Effector CD8-positive, alpha-beta T cell (primary cell): ENCODE measurements at places on chromosomes 2 and 18.

GRCh38 chr2:180319586-180320405, 312.7 kb upstream of the CWC22 start:
- DNase-seq = no peak

DNA sequence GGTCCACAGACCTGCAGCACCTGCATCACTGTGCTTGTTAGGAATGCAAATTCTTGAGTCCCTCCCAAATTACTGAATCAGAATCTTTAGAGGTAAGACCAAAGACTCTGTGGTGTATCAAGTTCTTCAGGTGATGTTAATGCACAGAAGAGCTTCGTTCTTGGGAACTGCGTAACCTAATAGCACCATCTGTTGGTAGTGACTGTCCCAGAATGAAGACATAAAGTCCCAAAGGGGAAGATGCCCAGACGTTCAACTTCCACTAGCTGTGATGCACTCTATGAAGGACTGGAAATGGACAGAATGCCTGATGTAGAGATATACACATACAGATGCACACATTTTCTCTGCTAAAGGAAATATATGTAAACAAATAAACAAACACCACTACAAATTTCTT, 576.0 kb downstream of the LRP1B start:
- DNase-seq = no peak

DNA sequence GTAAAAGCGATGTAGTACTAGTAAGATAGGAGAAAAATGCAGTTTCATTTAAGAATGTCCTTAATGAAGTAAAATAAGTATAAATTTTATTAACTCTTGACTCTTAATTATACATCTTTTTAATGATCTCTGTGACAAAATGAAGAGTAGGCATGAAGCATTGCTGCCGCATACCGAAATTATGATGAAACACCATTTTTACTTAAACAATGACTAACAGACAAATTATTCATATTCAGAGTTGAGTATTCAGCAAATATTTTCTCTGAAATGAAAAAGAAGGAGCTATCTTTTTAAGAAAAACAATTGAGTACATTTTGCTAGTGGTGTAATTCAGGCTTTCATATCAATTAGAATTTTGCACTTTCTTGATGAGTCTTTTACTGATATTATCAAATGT, 150.6 kb upstream of the DOCK10 start:
- DNase-seq = no peak

DNA sequence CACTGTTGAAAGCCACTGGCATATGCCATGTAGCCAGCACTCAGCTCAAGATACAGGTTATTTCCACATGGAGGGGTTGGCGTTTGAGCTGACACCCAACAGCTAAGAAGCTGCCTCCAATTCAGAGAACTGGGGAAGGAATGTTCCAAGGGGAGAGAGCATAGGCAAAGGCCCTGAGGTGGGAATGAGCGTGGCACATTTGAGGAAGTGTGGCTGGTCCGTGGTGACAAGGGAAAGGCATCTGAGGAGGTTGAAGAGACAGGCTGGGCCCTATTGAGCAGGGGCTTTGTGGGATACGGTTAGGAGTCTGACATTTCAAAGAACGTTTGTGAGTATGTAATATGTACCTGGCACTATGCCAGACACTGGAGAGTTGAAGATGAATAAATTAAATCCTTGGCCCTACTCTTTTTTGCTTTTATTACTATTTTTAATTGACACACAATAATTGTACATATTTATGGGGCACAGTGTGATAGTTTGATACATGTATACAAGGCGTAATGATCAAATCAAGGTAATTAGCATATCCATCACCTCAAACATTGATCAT, 27.6 kb upstream of the TMBIM1 start:
- no peak for DNase-seq

DNA sequence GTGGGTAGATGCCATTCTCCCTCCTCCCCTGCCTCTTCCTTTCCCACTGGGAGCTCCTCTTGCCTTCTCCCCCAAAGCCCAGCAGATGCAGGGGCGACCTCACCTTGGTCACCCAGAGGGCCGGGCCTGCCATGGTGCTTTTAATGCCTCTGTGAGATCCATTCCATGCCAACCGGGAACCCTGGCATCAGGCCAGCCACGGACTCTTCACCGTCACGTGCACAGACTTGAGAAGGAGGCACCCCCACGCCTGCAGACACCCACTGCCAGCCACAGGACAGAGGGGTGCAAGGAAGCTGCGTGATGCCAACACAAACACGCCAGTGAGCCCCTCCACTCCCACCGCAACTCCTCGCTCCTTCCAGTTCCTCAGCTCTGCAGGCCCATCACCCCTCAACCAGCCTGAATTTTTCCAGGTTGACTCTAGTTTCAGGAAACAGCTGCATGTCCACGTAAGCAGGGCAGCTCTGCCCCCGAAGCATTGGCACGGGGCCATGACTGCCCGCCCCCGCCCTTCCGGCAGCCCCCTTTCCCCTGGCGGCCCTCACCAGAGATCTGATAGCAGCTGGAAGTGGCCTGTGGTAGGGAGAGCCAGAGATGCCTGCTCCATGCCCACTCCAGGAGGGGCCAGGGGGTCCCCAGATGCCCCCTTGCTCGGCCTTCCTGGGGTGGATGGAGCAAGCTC, 50.8 kb downstream of the DNMT3A start:
- DNase-seq = no peak

GRCh38 chr2:19866771-19867170, 35.0 kb downstream of the TTC32 start:
- no peak for DNase-seq

GRCh38 chr2:60742419-60742818, 13.6 kb upstream of the PAPOLG start:
- DNase-seq = no peak

DNA sequence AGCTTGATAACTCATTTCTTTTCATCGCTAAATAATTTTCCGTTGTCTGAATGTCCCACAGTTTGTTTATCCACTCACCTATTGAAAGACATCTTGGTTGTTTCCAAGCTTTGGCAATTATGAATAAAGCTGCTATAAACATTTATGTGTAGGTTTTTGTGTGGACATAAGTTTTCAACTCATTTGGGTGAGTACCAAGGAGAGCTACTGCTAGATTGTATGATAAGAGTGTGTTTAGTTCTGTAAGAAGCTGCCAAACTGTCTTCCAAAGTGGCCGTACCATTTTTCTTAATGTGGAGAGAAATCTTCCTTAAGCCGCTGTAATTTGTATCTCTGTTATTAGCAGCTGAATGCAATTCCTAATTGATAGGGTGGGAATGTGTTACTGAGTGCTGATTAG, 11.4 kb upstream of the CTIF start:
- no peak for DNase-seq

GRCh38 chr2:149991576-149991975, 404.0 kb upstream of the MMADHC start:
- DNase-seq = no peak
